ENCODE measurements at places on chromosomes 11 and 22.

GRCh38 chr11:27649800-27650199 lies 50.5 kb downstream of the BDNF start:
- DNase-seq = no peak

GRCh38 chr11:57424792-57425564 lies 1.9 kb downstream of the SLC43A3 start:
- DNase-seq = no peak

- no peak for DNase-seq
Observed at GRCh38 chr11:20134991-20135736, 25.1 kb downstream of the DBX1 start.

DNA sequence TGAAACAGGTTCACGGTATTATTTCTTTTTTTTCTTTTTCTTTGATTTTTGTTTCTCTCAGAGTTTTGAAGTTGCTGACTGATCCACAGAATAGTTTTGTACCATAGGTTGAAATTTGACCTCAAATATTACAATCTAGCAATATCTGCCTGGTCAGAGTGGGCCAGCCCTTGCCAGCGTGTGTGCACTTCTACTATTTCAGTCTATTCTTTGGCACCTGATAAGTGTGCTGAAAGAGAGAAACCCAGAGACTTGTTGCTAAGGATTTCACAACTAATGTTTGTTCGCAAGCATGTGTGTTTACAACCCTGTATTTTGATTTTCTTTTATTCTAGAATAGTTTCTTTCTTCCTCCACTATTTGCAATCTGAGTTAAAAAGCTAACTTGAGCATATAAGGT lies 1125.2 kb upstream of the CNTN5 start:
- no peak for DNase-seq

GRCh38 chr11:4066910-4067309 lies 27.7 kb upstream of the RRM1 start:
- DNase-seq = no peak

DNA sequence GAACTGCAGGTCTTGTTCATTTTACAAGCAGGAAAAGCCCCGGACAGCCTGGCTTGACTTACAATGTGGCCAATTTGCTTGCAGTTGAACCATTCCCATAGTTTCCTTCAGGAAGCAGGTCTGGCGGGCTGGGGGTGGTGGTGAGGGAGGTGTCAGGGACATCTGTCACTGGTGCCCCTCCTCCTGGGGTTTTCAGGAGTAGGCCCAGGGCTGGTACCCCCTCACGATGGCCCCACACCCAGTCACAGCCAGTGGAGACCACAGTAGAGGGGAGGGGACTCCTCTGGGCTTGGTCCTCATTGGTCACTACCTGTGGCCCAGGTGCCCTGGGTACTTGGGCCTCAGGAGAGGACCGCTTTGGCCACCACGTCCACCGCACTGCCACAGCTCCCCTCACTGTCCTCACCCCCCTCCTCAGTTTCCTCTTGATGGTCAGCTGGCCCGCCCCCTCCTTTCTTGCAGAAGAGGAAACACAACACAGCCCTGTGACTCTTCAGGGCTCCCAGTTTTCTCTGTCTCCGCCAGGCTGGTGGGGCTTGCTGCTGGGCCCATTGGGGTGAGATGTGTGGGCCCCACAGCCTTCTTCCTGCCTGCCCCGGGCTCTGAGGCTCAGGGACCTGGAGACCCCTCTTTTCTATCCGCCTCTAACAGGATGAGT lies 39.8 kb upstream of the SHISAL1 start:
- no peak for DNase-seq
